ENCODE measurements at places on chromosomes 3 and 15.

GRCh38 chr3:149023951-149024350 lies 32.6 kb downstream of the GYG1 start:
- no peak for DNase-seq

DNA sequence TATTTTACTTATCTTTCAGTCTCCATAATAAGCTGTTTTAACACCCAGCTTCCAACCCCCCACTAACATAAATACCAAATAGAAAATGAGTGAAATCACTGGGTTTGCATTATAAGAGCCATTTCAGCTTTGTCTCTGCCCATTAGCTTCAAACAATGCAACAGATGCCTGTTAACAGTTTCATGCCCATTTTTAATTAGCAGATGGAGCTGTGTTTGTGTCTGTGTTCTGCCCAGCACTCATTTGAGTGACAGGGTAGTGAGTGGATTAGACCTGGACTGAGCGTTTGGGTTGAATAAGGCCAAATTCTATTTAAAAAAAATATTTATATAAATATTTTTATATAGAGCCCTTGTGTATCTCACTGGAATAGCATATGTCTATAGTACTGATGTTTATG lies 7.4 kb downstream of the RAB8B start:
- no peak for DNase-seq

GRCh38 chr3:182690172-182690571 lies 103.1 kb upstream of the ATP11B start:
- no peak for DNase-seq

- no peak for DNase-seq
Measured at GRCh38 chr15:81500081-81500480, 126.1 kb upstream of the TMC3 start.

- DNase-seq, result no peak
Measured at GRCh38 chr3:136802481-136802996, 16.4 kb upstream of the SLC35G2 start.

GRCh38 chr3:15405448-15406050 lies 21.8 kb downstream of the METTL6 start:
- no peak for DNase-seq

- no peak for DNase-seq
Measured at GRCh38 chr15:95687686-95688085, 642.8 kb upstream of the NR2F2 start.

- no peak for DNase-seq
Measured at GRCh38 chr3:187880441-187880840, 135.2 kb upstream of the BCL6 start.
